Ovary (tissue), 10 donors: ENCODE measurements at places on chromosomes 12 and 14. TPM values are rescaled to one million over a fixed set of nuclear protein-coding genes. Genes with fewer than 3 reads are reported as not detected.

DNA sequence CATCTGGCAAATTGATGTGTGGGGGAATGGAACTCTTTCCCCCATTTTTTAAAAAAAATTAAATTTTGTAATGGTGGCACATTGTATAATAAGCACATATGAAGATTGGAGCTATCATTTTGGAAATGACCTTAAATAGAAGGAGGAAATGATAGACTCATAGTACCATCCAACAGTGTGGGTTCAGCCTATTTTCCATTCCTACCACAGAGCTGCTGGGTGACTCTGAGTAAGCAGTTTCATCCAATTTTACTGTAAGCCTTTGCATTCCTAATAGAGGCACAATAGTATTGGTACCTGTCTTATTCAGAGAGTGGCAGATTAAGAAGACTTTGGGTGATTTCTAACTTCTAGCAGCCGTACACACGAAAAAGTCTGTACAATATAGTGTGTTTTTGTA lies 304.5 kb downstream of the RAD51B start:
- H3K36me3 ChIP-seq: no peaks in the 10 kb centered on the region
- H3K27ac ChIP-seq: no peak overlapping the region
- H3K4me1 ChIP-seq: peaks cover 5% of the 10 kb centered on the region
- no peak for DNase-seq
- H3K4me3 ChIP-seq: no peak overlapping the region
- no peaks in the 10 kb centered on the region for H3K27me3 ChIP-seq

- no peaks in the 10 kb centered on the region for H3K36me3 ChIP-seq
- no peak overlapping the region for H3K4me3 ChIP-seq
- DNase-seq: no peak
- H3K27ac ChIP-seq: peak overlapping the region; percentile 67
- peaks cover 24% of the 10 kb centered on the region for H3K4me1 ChIP-seq
Measured at GRCh38 chr12:124393414-124393790, 98.5 kb downstream of the RFLNA start.

GRCh38 chr12:5114436-5114835 lies 70.8 kb downstream of the KCNA5 start:
- H3K4me3 ChIP-seq: no peak overlapping the region
- H3K36me3 ChIP-seq: no peaks in the 10 kb centered on the region
- H3K4me1 ChIP-seq: no peaks in the 10 kb centered on the region

RAD51AP1 gene
- 1.7 TPM for polyA plus RNA-seq
